Ascending aorta (tissue), 2 donors: ENCODE measurements at places on chromosomes 7 and 10. TPM values are rescaled to one million over a fixed set of nuclear protein-coding genes. Genes with fewer than 3 reads are reported as not detected.

The COG5 gene
- 16.8 TPM for total RNA-seq

The CALN1 gene
- 1.2 TPM for total RNA-seq

The MNX1 gene
- total RNA-seq, result not detected

The C10orf62 gene
- not detected for total RNA-seq

The GDF2 gene
- total RNA-seq, result 0.21 TPM

The NME8 gene
- 0.96 TPM for total RNA-seq

The RBP3 gene
- total RNA-seq, result not detected

The MORN4 gene
- total RNA-seq, result 2.3 TPM

The GPC2 gene
- not detected for total RNA-seq

The ATOH7 gene
- total RNA-seq, result not detected

The ZCWPW1 gene
- total RNA-seq, result not detected

The CNTNAP2 gene
- total RNA-seq, result not detected

The AQP1 gene
- 2,113 TPM for total RNA-seq

The IFIT1B gene
- total RNA-seq, result not detected

The AMPH gene
- total RNA-seq, result 22.1 TPM

The GBX1 gene
- not detected for total RNA-seq

The NUTM2B gene
- 4.5 TPM for total RNA-seq

The CPA4 gene
- total RNA-seq, result not detected

The SPAG6 gene
- not detected for total RNA-seq

The OR9A2 gene
- total RNA-seq, result not detected

The PNLIPRP2 gene
- total RNA-seq, result not detected

The IL2RA gene
- not detected for total RNA-seq

The DBF4 gene
- not detected for total RNA-seq

The RARRES2 gene
- 144 TPM for total RNA-seq

The MYL10 gene
- total RNA-seq, result not detected

The PITX3 gene
- not detected for total RNA-seq

The CNPY1 gene
- total RNA-seq, result not detected

The ADRA2A gene
- total RNA-seq, result 23.5 TPM

The PLCE1 gene
- total RNA-seq, result 3.8 TPM

The SLC26A3 gene
- 0.11 TPM for total RNA-seq

The FKBP6 gene
- total RNA-seq, result not detected

The CNNM1 gene
- not detected for total RNA-seq

The POU6F2 gene
- not detected for total RNA-seq

The TMEM270 gene
- not detected for total RNA-seq

The EEF1AKMT2 gene
- total RNA-seq, result 10.5 TPM

The BAG3 gene
- total RNA-seq, result 88.0 TPM

The ACHE gene
- 7.8 TPM for total RNA-seq

The ASB10 gene
- not detected for total RNA-seq

The ZNF37A gene
- total RNA-seq, result 2.8 TPM

The OR6V1 gene
- not detected for total RNA-seq

The CALY gene
- not detected for total RNA-seq

The SLC18A3 gene
- total RNA-seq, result not detected

The TYW1B gene
- total RNA-seq, result not detected

The LAMB1 gene
- total RNA-seq, result 198 TPM

The SFMBT2 gene
- 2.2 TPM for total RNA-seq

The TAF5 gene
- 2.4 TPM for total RNA-seq

The AEBP1 gene
- 1,349 TPM for total RNA-seq

The CLDN3 gene
- total RNA-seq, result not detected

The GPRIN2 gene
- 6.3 TPM for total RNA-seq

The NRAP gene
- total RNA-seq, result not detected
